ENCODE measurements at places on chromosomes 2 and 18.
A peak's percentile ranks its signal among the peaks of the same experiment; 100 is the strongest.

- DNase-seq, result no peak
Observed at GRCh38 chr18:56933472-56933871, 213.4 kb upstream of the BOD1L2 start.

DNA sequence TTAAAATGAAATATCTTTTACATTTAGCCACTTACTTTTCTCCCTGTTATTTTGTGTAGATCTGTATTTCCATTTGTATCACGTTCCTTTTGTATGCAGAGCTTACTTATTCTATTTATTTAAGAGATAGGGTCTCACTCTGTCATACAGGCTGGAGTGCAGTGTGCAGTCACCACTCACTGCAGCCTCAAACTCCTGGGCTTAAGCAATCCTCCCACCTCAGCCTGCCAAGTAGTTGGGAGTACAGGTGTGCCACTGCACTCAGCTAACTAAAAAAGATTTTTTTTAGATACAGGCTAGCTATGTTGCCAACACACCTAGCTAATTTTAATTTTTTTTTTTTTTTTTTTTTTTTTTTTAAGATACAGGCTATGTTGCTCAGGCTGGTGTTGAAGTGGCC, 10.9 kb downstream of the PTPN18 start:
- DNase-seq, result no peak

- no peak for DNase-seq
Observed at GRCh38 chr2:159617100-159617499, 752 bp upstream of the BAZ2B start.

- DNase-seq, result no peak
Observed at GRCh38 chr2:27771202-27771547, 344 bp upstream of the MRPL33 start.

DNA sequence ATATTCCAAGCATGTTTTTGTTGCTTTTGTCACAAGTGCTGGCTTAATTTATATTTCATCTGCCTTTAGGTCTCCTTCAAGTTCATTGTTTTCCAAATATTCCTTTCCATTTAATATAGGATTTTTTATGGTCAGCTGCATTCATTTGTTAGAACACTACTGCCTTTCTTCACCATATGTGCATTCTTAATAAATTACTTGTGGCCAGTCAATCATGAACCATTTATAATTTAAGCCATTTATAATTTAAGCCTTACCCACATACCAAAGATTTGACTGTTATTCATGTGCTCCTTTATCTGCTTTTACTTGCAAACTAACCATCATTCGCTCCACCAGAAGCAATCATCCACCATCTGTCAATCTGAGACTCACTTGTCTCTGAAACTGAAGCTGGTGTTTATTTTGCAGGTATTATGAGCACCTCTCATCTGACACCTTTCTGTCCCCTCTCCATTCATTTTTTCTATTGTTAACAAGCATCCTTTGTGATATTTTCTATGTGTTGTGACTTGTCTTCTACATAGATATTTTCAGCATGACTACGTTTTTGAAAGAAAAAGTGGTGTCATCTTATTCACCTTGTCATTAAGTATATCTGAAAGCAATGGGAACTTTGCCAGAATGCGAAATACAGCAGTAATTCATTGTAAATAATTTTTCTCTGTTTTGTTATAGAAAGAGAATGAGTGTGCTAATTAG, 786.8 kb downstream of the KCNJ3 start:
- DNase-seq, result no peak

GRCh38 chr18:67402543-67402942, 114.0 kb downstream of the DSEL start:
- DNase-seq, result no peak

DNA sequence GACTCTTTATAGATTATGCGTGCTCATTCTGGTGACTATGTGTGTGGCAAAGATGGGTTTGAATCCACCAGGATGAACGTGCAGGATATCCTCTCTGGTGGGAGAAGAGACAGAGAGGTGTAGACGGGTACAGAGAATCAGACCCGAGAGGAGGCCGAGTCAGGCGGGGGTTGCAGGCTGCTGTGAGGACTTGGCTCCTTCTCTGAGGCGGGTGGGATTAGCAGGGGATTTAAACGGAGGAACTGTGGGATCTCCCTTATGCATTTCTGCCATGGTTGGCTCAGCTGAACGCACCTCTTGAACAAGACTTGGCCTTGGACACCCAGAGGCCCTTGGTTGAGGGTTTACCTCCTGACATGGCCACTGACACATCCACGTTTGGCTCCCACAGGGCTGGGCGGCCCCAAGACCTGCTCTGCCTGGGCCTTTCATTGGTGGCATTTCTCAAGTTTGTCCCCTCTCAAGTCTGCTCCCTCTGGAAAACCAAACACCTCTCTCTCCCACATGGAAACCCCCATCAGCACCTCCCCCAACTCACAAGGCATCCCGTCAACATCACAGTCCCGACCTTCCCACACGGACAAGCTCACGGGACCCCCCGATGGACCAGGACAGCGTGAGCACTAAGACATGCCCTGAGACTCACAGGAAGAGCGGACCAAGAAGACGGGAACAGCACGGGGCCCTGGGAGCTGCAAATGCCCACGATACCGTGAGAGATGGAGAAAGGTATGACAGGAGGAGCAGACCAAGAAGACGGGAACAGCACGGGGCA, 158.3 kb downstream of the RTP5 start:
- DNase-seq, result no peak

GRCh38 chr18:394262-394986, 106.1 kb downstream of the COLEC12 start:
- no peak for DNase-seq

GRCh38 chr2:1227274-1227900, 185.9 kb upstream of the TPO start:
- no peak for DNase-seq

GRCh38 chr2:236452238-236452637, 117.4 kb upstream of the ACKR3 start:
- no peak for DNase-seq

- DNase-seq, result no peak
Observed at GRCh38 chr2:9285921-9286320, 79.3 kb downstream of the ASAP2 start.

GRCh38 chr2:234994438-234995321, 42.9 kb downstream of the SH3BP4 start:
- DNase-seq, result no peak

DNA sequence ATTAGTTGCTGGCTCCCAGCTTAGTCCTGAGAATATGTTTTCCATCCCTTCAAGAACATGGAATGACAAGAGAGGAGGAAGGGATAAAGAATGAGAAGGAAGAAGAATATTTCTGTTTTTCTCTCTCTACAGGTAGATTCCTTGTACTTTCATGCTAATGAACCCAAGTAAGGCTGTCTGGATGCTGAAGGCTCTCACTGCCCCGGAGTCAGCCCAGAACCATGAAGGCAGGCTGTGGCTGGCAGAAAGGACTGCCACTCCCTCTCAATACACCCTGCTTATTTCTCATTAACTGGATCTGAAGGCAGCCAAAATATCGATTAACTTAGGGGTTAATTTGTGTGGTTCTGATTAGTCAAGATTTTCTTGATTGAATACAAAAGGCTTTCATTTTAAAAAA, 93.1 kb upstream of the NPAS2 start:
- no peak for DNase-seq

- no peak for DNase-seq
Observed at GRCh38 chr2:166335284-166335683, 40.5 kb downstream of the SCN9A start.

GRCh38 chr2:165572151-165572550, 102.7 kb downstream of the CSRNP3 start:
- no peak for DNase-seq

DNA sequence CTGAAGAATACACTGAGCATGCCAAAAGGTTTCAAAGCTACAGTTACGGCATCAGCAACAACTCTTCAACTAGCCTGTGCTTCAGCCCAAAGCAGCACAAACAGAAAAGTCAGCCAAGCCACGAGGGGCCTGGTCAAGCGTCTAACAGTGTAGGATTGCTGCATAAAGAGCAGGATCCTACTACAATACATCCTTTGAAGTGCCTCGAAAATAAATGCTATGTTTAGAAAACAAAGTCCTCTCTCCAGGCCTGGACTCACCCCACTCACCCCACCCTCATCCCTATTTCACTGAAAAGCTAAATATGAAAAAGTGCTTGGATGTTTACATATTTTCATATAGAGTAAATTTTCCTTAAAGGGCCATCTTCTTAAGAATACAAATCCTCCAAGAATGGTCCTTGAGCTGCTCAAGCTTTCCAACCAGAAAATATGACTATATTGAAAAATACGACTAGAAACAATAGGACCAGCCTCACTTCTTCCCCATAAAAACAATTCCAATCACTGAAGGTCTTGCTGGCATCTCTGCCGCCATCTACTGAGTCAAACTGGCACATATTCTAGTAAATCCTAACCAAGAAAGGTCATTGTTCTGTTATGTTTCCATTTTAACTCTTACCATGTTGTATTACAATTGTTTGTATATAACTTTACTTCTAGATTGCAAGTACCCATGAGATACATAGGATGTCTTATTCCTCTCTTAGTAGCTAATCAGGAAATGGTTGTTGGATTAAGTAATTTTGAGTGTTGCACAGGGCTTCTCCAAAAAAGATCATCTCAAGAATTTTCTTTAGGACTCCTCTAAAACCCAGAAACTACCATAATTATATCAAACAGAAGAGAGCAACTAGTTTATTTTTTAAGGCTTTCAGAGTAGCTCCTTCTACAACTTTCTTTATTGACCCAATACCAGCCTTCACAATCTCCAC, 63.6 kb downstream of the CLHC1 start:
- peak; percentile 16 for DNase-seq

DNA sequence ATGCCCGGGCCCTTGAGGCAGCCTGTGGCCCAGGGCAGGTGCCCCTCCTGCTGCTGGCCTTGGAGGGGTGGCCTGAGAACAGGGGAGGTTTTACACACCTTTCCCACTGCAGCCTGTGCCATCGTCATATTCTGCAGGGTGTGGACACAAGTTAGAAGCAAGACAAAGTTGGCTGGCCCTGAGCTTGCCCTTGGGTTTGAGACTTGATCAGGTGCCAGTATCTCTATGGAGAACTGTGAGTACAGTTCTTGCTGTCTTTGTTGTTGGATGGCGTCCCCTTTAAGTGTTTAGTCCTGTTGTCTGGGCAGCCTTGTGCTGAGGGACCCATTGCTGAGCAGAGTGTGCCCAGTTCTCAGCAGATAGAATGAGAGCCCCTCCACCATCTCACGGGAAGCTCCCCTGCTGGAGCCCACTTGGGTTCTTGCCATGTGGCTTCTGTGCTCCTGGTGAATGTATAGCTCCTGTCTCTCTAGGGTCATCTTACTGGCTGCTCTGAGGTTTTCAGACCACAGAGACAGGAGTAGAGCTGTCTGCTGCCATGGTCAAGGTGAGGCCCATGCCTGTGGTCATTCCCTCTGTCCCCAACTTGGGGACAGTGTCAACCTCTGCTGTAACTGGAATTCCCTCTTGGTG, 115.9 kb downstream of the SH3RF3 start:
- no peak for DNase-seq

GRCh38 chr18:10838553-10838952, 310.8 kb downstream of the PIEZO2 start:
- no peak for DNase-seq

- DNase-seq, result no peak
Observed at GRCh38 chr18:71426441-71426840, 1117.7 kb downstream of the CBLN2 start.

DNA sequence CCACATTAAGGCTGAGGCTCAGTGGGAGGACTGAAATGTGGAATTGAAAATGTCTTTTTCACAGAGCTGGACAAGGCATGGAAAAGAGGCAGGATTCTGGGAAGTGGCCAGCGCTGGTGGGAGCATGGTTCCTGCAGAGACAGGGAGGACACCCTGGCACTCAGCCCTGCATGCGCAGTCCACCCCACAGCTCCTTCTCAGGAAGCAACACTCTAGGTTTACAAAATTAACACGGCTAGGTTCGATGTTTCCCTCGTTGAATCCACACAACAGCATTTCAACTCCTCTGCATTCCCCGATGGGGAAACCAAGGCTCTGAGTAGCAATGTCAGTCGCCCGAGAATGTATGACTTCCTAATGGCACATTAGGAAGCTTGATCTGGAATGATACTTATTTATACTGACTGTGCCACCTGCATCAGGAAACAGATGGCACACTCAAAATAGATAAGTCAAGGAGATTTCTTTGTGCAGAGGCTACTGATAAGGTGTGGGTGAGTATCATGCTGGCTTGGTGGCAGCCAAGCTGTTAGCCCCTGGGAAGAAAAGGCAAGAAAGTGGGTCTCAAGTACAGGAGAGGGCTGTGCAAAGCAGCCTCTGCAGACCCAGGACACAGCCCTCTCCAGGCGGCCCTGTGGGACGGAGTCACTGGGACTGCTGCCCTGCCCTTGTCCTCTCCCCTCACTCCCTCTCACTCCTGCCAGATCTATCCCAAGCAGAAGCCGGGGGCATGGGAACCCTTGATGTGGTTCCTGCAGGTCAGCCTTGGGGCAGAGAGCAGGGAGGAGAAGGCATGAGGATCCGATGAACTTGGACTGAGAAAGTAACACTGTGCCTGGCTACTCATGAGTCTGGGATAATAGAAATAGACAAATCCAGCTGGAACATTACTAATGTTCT, 158.4 kb upstream of the FHL2 start:
- no peak for DNase-seq

- no peak for DNase-seq
Observed at GRCh38 chr2:137367361-137367760, 596.9 kb upstream of the HNMT start.

DNA sequence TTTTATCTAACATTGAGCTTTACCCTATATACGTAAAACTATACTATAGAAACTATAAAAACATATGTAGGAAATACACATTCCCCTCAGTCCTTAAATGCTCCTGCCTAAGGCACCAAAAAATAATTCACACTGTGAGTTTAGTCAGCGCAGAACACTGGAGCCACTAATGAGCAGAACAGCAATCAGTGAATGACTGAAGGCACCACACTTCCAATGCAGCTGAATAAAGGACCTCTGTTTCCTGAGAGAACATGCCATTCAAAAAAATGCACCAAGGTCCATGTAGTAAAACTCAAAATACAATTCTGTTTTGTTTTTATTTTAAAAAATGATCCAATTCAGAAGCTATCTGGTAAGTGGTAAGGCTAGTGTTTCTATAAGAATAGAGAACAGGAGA, 1280.6 kb upstream of the NRXN1 start:
- no peak for DNase-seq

- DNase-seq, result no peak
Observed at GRCh38 chr2:197994751-197995150, 190.4 kb downstream of the PLCL1 start.

GRCh38 chr2:34670482-34670881, 1071.4 kb upstream of the FAM98A start:
- DNase-seq, result no peak

DNA sequence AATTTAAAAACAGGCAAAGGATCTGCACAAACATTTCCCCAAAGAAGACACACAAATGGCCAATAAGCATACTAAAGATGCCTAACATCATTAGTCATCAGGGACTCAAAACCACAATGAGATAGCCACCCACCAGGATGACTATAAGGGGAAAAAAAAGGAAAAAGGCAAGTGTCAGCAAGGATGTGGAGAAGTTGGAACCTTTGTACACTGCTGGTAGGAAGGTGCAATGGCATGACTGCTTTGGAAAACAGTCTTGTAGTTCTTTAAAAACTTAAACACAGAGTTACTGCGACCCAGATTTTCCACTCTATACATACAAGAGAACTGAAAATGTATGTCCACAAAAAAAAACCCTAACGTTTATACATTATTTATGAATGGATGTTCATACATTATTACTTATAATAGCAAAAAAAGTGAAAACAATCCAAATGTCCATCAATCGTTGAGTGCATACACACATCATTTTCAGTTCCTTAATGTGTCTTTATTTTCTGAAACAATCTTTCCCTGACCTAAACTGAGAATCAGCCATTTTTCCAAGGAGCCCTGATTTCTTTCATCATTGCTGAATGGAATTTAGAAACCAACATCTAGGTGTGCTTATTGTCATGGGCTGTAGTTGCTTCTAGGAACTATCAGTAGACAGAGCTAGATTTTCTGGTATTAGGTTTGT, 64.7 kb upstream of the TLK1 start:
- no peak for DNase-seq
